ENCODE measurements at places on chromosomes 3 and 15.

- no peak for DNase-seq
These were observed 344.8 kb upstream of the LMCD1 start for GRCh38 chr3:8156831-8157230.

GRCh38 chr3:120791913-120792312 lies 49.4 kb downstream of the GTF2E1 start:
- DNase-seq, result no peak

DNA sequence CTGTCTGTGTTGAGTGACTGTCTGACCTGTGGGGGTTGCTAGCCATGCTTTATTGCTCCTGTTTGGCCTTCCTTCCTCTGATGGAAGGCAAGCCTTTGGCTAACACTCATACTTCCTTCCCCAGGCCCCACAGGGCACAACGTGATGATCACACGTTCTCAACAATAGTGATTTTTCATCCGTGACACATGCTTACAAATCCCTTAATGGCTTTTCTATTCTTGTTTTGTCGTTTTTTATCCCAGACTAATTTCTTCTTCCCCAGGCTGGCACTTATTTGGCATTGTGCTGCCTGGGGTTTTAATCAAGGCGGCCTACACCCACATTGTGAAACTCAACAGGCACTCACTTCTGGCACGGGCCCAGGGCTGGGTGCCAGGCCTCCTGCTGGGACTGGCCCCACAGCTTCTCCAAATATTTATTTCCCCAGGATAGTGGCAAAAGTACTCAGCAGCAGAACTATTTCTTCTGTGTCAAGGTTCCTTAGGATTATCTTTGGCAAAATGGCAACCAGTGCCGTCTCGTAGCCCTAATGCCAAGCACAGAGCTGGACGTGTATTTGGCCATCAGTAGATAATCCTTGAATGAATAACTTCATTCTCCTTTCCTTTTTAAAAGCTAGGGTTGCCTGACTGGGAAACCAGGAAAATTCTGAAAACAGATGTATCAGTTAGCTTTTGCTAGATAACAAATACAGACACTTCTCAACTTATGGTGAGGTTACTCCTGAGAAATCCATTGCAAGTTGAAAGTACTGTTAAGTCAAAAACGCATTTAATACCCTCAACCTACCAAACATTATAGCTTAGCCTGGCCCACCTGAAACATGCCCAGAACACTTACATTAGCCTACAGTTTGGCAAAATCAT lies 30.6 kb downstream of the CMTM7 start:
- peak; percentile 24 for DNase-seq

GRCh38 chr15:84748274-84749110 lies at the start of gene ZNF592:
Gene ZNF592, plus strand, starts transcription at chr15:84748592. Its CDS starts 34,084 bp downstream, at chr15:84782676.
- peak; percentile 8 for DNase-seq

DNA sequence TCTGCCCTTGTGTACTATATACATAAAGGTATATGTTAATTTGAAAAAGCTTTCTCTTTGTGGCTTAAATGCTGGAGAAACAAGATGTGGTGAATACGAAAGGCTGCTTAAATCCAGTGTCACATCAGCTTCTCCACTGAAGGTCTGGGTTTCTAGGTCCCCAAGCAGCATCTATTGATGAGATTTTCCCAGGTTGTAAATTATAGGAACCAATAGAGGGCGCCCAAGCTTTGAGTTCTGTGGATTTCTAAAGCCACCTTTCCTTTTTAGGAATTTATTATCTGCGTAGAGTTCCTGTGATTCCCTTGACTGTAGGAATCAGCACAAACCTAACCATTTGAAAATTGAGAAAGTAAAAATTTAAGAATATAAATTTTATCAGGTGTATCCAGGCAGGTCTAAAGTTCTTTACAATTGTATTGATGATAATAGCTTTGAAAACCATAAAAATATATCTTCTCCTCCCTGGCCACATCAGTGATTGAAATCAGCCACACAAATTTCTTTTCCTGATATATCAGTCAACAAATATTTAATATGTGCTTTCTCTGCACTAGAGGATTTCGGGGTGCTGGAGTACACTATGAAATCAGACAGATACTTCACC lies 88.3 kb upstream of the ADAMTSL3 start:
- peak; percentile 27 for DNase-seq

DNA sequence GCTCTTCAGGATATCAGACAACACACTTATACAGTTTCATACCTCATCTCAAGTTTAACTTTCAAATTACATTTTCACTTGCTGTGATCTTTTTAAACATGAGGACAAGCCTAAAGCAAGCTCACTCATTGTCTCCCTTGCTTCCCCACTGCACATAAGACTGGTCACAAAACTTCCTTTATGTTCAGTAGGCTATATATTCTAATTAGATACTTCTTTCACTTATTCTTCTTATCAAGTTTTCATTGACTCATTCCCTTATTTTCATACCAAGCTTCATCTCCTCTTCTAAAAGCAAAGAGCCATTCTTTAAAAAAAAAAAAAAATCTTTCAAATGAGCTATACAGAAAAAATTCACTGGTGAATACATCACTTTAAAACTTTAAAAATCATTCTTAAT lies 62.6 kb downstream of the ESYT3 start:
- no peak for DNase-seq

GRCh38 chr3:106826791-106827311 lies 550.4 kb upstream of the CCDC54 start:
- no peak for DNase-seq

- no peak for DNase-seq
These were observed 262.6 kb upstream of the NAALADL2 start for GRCh38 chr3:174596447-174596982.

DNA sequence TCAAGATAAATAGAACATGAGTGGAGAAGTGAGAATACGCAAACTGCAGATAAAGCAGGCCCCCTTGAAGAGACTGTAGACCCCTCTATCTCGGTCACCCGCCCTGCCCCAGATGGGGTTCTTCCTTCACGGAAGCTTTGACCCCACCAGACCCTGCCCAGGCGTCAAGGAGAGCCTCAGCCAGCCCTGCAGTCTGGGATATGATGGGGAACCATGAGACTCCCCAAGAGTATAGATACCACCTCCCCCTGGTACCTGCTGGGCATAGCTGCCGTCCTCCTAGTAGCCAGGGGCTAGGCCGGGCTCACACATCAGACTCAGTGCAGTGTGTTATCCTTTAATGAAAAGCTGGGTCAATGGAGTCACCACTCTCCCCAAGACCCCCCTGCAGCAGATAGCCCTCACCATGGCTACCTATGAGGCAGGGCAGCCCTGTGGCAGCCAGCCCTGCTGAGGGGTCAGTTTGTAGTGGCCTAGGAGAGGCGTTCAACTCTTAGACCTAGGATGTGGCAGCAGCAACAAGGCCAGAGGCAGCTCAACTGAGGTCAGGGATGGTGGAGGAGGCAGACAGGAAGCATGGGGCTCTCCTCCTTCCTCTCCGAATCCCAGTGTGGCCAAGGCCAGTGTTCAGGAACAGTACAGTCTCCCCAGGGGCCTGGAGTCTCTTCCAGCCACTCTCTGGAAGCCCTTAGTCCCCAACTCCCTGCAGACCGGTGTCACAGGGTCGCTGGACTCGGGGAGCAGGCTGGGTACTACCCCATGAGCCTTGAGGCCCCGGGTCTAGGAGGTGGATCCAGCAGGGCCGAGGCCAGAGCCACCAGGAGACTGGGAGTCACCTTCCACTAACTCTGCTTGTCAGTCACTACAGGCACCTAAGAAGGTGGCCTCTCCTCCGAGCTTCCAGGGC lies 26.1 kb downstream of the PLXNB1 start:
- DNase-seq, result no peak

- DNase-seq, result no peak
These were observed 127.6 kb downstream of the ARNT2 start for GRCh38 chr15:80531796-80532195.

GRCh38 chr3:39491733-39492350 lies 24.4 kb downstream of the MOBP start:
- no peak for DNase-seq

DNA sequence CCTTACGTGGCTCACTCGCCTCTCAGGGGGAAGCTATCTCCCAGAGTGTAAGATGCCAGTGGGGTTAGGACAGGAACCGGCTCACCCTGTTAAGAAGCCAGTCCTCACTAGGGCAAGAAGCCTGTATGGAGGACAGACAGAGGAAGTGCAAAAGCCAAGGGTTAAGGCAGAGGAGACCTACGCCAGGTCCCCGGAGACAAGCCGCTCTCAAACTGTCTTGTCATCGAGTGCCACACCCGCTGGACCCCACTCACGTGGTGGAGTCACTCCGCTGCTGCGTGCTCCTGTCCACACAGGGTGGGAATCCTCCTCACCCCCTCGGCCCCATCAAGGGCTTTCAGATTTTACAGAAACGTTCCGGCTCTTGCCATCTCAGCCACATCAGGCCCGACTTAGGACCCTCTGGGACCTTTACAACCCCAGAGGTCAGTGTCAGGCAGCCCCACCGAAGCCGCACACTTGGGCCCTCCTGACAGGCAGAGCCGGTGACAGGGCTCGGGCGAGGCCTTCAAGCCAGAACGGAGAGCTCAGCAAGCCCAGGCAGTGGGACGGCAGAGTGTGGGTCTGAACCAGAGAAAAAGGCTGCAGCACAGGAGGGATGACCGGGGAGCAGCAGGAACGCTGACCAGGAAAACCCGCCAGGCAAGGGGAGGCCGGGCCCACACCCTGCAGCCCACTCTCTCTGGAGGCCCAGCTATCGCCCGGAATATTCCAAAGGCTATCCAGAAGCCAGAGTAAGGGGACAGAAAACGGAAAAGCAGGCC lies 61.7 kb downstream of the XXYLT1 start:
- DNase-seq, result no peak

DNA sequence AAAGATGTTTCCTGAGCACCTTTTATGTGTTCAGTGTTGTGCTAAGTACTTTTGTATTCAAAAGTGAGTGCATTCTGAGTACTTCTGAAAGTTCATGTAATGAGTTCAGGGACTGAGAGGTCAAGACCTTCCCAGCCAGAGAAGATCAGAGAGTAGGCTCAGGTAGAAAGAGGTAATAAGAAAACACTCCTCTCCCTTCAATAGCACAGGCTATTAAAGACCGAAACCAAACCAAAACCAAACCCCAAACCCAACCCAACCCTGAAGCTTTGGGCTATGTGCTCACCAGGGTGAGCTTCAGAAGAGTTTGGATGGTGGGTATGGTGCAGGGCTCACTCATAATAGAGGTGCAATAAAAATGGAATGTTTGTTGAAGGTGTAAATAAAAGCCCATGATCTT lies 76.7 kb upstream of the FAM3D start:
- no peak for DNase-seq

- DNase-seq, result no peak
These were observed 67.5 kb downstream of the TMEM44 start for GRCh38 chr3:194565597-194566190.

DNA sequence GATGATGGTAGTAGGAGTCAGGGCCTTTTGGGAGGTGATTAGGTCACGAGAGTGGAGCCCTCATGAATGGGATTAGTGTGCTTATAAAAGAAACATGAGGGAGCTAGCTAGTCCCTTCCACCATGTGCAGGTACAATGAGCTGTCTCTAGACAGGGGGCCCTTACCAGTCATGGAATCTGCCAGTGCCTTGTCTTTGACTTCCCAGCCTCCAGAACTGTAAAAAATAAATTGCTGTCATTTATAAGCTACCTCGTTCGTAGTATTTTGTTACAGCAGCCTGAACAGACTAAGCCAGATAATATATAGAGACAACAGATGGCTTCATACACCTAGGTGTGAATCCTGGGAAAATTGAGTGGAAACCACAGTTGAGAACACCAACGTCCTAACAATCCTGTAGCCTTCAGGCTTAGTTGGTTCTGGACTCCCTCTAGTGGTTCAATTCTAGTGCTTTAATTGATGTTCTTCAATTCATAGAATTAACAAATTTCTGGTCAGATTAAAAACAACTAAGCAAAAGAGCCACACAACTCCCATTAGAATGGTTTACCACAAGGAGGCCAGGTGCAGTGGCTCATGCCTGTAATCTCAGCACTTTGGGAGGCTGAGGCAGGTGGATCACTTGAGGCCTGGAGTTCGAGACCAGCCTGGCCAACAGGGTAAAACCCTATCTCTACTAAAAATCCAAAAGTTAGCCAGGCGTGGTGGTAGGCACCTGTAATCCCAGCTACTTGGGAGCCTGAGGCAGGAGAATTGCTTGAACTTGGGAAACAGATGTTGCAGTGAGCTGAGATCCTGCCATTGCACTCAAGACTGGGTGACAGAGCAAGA lies 21.3 kb upstream of the GATM start:
- peak; percentile 50 for DNase-seq

- no peak for DNase-seq
These were observed 21.8 kb upstream of the NOX5 start for GRCh38 chr15:68992696-68993095.

- no peak for DNase-seq
These were observed 161.1 kb upstream of the BHLHE40 start for GRCh38 chr3:4818164-4818563.

- DNase-seq, result no peak
These were observed 71.3 kb downstream of the PTPRG start for GRCh38 chr3:61632568-61633175.

DNA sequence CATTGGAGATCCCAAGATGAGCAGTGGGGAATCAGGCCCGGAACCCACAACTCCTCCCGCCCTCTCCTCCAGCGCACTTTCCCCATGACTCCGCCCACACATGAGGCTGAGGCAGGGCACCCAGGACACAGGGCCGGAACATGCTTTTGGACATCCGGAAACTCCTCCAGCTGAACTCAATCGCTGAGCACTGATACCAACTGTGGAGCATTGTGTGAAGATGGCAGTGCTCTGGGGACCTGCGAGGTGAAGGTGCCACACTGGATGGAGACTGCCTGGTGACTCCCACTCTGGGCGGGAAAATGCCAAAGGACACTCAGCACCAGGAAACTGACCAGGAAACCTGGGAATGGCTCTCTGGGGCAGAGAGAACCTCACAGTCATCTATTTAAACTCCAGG lies 189.1 kb downstream of the FAM43A start:
- DNase-seq, result no peak

DNA sequence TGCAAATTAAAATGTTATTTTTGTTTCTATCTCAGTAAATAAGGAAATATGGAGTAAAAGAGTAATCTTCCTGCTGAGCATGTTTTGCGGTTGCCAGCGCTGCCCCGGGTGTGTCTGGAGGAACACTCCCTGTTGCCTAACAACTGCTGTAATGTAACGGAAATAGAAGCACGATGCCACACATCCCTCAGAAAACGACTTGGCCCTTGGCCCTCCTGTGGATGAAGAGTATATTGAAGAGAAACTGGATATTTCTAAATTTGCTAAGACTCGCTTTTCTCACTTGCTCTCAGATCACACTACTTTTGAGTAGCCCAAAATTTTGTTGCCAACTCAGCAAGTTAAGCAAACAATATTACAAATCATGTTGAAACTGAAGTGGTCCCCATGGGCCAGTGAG lies 18.9 kb downstream of the CX3CR1 start:
- peak; percentile 9 for DNase-seq

- no peak for DNase-seq
These were observed 106.4 kb downstream of the FBLN2 start for GRCh38 chr3:13655061-13655913.

All from SHP77 treated with DMSO at 0.1 percent for 48 hours (cell line).